ENCODE measurements at places on chromosomes 1 and 21. TPM values are rescaled to one million over a fixed set of nuclear protein-coding genes. Genes with fewer than 3 reads are reported as not detected.

DNA sequence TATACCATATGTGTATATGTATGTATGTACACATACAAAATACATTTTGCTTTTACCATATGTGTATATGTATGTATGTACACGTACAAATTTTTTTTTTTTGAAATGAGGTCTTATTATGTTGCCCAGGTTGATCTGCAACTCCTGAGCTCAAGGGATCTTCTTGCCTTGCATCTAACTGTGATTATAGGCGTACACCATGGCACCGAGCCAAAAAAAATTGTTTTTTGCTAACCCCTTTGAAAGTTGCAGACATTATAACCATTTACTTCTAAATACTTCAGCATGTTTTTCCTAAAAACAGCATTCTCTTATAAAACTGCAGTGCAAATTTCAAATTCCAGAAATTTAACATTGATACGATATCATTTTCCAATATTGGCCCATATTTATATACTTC is 147.0 kb downstream of the POU2F1 start:
- no peak for DNase-seq

- no peak for DNase-seq
Observed at GRCh38 chr1:19414515-19415121, 70.7 kb downstream of the CAPZB start.

DNA sequence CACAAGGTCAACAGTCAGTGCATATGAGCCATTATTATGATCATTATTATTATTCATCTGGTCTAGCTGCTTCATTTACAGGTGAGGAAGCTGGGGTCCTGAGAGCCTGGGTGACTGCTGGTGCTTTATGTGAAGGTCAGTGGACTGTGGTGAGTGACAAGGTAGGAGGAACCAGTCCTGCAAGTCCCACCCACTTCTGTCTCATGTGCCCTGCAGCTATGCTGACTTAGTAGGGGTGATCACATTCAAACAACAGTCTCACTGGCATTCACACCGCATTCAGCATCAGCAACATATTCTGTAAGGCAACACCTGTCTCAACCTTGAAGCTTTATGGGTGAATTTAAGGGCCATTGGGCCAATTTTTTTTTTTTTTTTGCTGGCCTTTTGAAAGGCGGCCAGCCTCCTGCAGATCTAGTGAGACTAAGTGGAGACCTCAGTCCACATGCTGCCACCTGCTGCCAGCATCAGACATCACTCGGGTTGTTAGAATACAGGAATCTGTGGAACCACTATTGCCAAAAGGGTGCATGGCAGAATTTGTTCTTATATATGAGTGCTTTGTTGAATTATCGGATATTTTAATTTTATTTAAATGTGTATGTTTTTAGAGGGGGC is 59.9 kb upstream of the CACNA1E start:
- DNase-seq, result peak; percentile 51

GRCh38 chr1:179953974-179954492 is 577 bp upstream of the CEP350 start:
- DNase-seq, result peak; percentile 38

DNA sequence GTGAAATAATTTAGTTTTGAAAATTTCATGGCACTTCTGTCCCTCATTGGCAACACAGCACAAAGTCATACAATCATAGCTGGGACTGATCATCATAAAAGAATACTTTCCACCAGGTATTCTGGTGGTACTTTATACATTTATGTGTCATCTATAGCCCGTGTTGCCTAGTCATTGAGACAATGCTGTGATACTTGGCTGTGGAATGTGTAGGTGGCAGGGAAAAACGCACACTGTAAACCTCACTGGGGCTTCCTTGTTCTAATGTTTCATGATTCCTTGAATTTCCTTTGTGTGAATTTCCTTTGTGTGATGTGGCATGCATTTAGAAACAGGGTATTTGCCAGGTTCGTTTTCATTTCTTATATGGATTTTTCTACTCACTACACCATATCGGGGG is 118.3 kb downstream of the FMN2 start:
- DNase-seq, result peak; percentile 40

GRCh38 chr1:154468535-154469250 is 33.3 kb upstream of the TDRD10 start:
- DNase-seq, result no peak

DNA sequence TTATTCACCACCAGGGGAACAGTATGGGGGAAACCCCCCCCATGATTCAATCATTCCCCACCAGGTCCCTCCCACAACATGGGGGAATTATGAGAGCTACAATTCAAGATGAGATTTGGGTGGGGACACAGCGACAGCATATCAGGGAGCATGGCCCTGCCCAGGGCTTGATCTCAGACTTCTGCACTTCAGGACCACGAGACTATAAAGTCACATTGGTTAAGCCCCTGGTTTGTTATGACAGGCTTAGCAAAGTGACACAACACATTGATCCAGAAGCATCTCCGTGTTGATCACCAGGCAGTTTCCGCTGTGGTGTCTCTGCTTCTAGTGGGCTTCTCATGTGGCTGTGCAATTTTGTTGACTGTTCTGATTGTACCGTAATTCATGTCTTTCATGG is 312.7 kb upstream of the C1orf174 start:
- no peak for DNase-seq

GRCh38 chr1:159077120-159077961 is 775 bp upstream of the AIM2 start:
- peak; percentile 90 for DNase-seq

DNA sequence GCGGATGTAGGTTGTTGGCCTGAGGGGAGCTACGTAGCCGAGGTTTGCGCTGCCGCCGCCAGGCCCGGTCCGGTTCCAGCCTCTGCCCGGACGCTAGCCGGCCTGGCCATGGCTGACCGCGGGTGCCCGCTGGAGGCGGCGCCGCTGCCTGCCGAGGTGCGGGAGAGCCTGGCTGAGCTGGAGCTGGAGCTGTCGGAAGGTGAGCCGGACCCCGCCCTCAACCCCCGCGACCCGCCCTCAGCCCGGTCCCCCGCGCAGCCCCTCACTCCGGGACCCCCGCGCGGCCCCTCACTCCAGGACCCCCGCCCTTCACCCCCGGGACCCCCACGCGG is 299 bp downstream of the DIP2A start:
- DNase-seq, result no peak

DNA sequence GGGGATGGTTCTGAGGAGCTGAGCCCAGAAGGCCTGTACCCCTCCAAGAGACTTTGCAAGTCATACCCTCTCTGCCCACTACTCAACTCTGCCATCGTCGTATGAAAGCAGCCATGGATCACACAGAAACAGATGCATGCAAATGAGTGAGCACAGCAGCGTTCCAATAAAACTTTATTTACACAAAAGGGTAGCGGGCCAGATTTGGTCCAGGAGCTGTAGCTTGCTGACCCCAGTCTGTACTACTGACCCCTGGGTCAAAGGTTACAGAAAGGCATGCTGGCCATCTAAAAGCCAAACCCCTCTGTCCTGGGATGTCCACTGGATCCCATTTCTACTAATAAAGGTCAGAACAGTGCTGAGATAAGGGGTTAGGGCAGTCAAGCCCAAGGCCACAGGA is 8.8 kb upstream of the AGTRAP start:
- no peak for DNase-seq

- peak; percentile 43 for DNase-seq
Observed at GRCh38 chr1:6523566-6523965, 30.7 kb downstream of the NOL9 start.

DNA sequence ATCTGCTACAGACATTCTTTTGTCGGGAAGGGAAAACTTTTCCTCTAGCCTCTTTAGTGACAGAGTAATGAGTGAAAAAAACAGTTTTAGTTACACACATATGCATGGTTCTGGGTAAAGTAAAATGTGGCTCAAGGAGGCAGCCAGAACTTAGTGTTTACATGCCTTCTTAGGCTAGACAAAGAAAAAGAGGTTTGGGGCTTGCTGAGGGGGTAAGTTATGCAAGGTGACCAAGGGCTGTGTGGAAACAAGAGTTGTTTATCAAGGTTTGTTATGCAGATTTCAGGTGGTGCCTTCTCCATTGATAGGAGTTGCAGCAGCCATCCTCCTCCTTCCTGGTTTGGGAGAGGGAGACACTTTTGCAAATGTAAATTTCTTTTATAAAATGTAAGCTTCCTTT is 66.5 kb upstream of the RAB3GAP2 start:
- no peak for DNase-seq

The MOV10 gene
- 57.2 TPM for total RNA-seq

The LCE1F gene
- not detected for total RNA-seq

The FAM229A gene
- 2.7 TPM for total RNA-seq

The CYP4A22 gene
- total RNA-seq, result not detected

The KRTAP19-3 gene
- total RNA-seq, result not detected

The RGS13 gene
- total RNA-seq, result not detected

The TCHHL1 gene
- not detected for total RNA-seq

The PPFIA4 gene
- total RNA-seq, result 0.11 TPM

The STUM gene
- 0.45 TPM for total RNA-seq

The TRPM2 gene
- total RNA-seq, result 4.4 TPM

The MYBPH gene
- not detected for total RNA-seq

Measured in Daoy (cell line).